ENCODE measurements at places on chromosomes 1 and 21.

DNA sequence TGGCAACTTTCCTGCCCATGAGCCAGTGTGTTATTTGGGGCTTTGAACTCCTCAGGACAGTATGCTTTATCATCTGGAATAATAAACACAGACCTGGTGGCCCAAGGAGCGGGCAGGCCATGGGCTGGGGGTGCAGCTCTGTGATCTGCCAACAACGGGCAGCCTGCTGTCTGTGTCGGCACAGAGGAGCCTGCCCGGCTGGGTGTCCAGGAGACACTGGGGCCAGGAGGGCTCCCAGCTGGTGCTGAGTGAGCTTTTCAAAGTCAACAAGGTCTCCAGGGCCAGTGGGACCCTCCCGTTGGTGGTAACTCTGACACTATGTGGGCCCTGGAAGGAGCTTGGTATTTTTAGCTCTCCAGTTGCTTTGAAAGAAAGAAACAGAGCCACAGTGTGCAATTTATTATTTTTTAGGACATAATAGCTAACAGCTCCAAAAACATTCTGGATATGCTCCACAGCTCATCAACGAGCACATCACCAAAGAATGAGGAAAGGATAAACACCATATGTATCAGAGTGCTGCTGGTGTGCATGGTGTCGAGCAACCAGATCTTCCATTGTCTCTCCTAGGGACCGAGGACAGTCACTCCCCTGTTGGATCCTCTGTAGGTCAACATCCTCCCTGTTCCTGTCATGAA is 488.7 kb upstream of the USP24 start:
- DNase-seq: no peak

DNA sequence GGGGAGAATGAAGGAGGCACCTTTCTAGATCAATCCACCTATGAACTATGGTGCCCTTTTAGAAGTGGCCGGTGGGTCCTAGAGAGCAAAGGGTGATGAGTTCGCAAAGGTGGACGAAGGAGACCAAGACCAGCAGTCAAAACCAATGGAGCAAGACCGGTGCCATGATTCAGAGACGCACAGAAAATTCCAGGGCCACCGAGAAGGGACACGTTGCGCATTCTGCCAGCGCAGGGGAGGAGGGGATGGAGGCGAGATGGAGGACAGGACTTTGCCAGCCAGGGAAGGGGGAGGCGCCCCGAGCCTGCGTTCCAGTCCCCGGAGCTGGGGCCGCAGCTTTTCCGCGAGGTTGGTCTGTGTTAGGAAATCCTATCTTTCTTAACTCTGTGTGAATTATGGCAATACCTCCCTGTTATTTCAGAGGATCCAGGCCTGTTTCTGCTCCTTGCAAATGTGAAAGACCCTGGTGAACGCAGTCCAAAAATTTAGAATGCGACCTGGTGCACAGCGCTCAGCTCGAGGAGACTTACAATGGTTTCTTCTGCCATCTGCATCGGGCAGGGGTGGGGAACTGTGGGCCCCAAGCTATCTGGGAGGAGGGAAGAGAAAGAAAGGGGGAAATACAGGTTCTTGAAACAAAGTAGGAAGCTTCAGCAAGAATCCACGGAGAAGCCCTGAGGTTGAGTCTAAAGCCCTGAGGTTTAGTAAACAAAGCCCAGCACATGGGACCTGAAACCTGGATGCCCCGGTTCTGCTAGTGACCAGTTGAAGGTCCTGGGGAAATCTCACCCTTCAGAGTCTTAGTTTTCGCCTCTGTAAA is 129.4 kb downstream of the MRPS6 start:
- no peak for DNase-seq

DNA sequence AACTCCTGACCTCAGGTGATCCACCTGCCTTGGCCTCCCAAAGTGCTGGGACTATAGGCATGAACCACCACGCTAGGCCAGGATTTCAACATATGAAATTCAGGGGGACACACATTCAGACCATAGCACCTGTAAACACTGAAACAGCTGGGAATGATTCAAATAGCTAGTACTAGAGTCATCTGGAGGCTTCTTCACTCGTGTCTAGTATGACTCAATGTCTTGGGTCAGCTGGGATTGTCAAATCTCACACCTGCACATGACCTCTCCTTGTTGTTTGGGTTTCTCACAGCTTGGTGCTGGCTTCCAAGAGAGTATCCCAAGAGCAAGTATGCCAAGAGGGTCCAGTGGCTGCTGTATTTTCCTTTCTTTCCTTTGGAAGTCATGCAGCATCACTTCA is 75.1 kb downstream of the PGM1 start:
- DNase-seq: no peak

DNA sequence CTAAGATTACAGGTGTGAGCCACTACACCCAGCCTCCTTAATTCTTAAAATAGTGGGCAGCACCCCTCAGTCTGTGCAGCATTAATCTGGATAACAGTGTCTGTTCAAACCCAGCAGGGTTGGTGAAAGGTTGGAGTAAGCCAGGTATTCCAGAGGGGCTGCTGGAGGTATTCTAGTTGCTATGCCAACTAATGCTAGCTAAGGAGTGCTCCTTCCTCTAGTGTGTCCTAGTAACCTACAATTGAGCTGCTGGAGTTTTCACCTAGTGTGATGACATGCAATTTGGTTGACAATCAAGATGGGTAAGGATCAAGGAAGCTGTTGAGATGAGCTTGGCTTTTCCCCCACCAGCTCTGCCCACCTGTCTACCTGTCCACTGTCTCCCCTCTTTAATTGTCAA is 100.2 kb upstream of the IPO9 start:
- DNase-seq: no peak

DNA sequence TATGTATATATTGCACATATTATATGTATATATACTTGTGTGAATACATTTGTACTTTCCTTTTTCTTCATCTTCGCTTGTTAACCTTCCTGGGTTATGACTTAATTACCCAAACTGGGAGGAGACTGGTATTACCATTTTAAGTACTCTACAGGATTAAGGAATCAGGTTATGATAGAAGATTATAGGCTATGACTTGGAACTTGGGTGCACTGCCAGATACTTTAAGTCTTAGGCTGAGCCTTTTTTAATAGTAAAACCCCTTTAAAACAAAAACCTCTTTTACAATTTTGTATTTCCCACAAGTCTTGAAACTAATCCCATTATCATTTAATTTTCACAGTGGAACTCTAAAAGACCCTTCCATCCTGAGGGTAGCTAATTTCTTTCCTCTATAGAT is 6.0 kb downstream of the BRWD1 start:
- DNase-seq: no peak
